ENCODE measurements at places on chromosomes 2 and 18. TPM values are rescaled to one million over a fixed set of nuclear protein-coding genes. Genes with fewer than 3 reads are reported as not detected.

- H3K27ac ChIP-seq, result no peak overlapping the region
- no peaks in the 10 kb centered on the region for H3K27me3 ChIP-seq
- H3K4me3 ChIP-seq, result no peak overlapping the region
- DNase-seq, result no peak
Observed at GRCh38 chr2:99960291-99960690, 182.1 kb downstream of the AFF3 start.

DNA sequence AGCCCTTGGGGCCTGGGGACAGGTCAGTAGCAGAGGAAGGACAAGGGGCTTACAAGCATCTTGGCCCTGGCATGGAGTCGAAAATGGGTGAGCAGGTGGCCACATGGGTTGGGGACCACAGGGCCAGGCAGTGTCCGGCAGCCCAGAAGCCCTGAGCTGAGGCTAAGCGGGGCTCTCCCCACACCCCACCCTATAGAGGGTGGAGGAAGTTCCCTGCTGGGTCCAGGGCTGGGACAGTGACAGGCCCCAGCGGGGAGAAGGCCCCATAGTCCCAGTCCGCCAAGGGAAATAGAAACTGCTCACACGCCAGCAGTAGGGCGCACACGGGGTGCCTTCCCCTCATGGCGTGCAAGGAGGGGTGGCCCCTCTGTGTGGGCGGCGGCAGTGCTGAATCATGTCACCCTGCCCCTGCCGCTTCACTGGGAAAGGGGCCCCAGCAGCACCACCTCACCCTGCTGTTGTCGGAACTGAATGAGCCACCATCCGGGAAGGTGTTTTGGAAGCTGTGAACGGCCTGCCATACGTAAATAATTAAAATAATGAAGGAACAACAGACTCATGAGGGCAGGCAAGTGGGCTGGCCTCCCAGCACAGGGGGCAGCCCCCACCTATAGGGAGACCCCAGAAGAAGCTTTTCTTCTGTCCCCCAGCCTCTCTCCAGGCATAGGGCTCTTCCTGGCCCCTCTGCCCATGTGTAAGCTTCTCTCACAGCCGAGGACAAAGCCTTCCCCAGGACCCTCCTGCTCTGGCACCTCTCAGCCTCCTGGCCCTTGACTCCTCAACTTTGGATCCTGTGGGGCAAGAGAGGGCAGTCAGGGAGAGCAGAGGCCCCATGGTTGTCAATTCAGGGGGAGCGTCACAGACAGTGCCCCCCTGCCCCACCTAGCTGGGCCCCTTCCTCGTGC, 12.7 kb upstream of the DUSP2 start:
- DNase-seq, result no peak
- H3K4me1 ChIP-seq, result no peaks in the 10 kb centered on the region
- H3K27ac ChIP-seq, result no peak overlapping the region
- H3K36me3 ChIP-seq, result no peaks in the 10 kb centered on the region
- H3K4me3 ChIP-seq, result no peak overlapping the region

- H3K4me1 ChIP-seq, result peaks cover 10% of the 10 kb centered on the region
- no peak overlapping the region for H3K27ac ChIP-seq
- no peak for DNase-seq
Observed at GRCh38 chr18:49648326-49648725, 86.5 kb downstream of the LIPG start.

- no peaks in the 10 kb centered on the region for H3K4me1 ChIP-seq
- no peaks in the 10 kb centered on the region for H3K27me3 ChIP-seq
- H3K27ac ChIP-seq, result no peak overlapping the region
- H3K4me3 ChIP-seq, result no peak overlapping the region
- no peak for DNase-seq
Observed at GRCh38 chr18:28916456-28916855, 739.5 kb upstream of the CDH2 start.

GRCh38 chr2:118913131-118913802, 28.7 kb upstream of the MARCO start:
- H3K36me3 ChIP-seq, result no peaks in the 10 kb centered on the region
- no peaks in the 10 kb centered on the region for H3K4me1 ChIP-seq
- H3K27ac ChIP-seq, result no peak overlapping the region

GRCh38 chr18:42611134-42611533, 504.4 kb downstream of the RIT2 start:
- no peaks in the 10 kb centered on the region for H3K4me1 ChIP-seq
- DNase-seq, result no peak
- H3K27ac ChIP-seq, result no peak overlapping the region
- H3K27me3 ChIP-seq, result no peaks in the 10 kb centered on the region
- H3K36me3 ChIP-seq, result no peaks in the 10 kb centered on the region

DNA sequence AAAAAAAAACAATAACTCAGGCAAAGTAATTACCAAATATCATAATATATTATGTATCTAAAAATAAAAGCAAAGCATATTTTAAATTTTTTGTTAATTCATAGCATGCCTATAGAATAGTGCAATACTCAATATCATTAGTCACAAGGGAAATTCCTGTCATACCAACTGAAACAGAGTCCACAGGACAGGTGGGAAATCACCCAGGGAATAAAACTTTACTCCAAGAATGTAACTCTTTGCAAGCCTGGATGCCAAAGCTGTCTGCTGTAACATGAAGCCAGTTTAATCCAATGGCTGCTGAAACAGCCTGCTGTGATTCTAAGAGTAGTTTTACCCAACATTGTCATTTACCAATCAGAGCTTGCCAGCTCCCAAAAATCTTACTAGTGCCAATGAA, 40.0 kb upstream of the SULT1C3 start:
- H3K27me3 ChIP-seq, result no peaks in the 10 kb centered on the region
- H3K36me3 ChIP-seq, result no peaks in the 10 kb centered on the region
- DNase-seq, result no peak
- no peaks in the 10 kb centered on the region for H3K4me1 ChIP-seq

DNA sequence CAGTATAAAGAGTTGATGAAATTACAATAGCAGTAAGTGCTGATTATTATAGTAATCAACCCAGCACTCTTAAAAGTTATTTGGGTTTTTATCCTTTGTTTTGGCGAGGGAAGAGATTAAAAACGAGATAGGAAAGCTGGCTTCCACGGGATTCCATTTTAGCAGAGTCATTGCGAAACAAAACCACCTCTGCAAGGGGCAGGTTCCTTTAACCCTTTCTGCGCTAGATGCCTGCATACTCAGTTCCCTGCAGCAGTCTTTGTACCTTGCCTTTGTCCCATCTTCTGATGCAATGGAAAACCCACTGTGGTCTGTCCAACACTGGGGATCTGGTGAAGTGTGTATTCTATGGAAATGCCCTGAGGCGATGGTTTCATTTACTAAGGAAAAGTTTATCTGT, 2.7 kb downstream of the YPEL5 start:
- no peak for DNase-seq
- H3K27me3 ChIP-seq, result no peaks in the 10 kb centered on the region
- no peak overlapping the region for H3K27ac ChIP-seq
- peaks cover 5% of the 10 kb centered on the region for H3K36me3 ChIP-seq
- no peak overlapping the region for H3K4me3 ChIP-seq

DNA sequence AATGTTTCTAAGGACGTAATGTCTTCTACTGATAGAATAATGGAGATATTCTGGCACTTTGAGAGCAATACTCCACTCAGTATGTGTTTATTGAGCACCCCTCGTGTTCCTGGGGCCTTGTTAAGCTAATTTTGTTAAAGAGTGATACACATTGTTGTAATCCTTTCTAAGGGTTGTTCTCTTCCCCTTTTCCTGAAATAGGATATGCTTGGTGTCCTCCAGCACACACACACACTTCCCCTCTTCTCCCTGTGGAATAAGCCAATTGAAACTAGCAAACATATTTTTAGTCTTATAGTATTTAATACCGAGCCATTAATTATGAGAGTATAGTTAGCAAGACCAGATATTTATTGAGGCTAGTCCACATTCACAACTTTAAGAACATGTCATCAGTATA, 114.1 kb downstream of the CRIM1 start:
- H3K27me3 ChIP-seq, result no peaks in the 10 kb centered on the region
- no peak overlapping the region for H3K27ac ChIP-seq
- H3K4me3 ChIP-seq, result no peak overlapping the region
- H3K4me1 ChIP-seq, result peaks cover 9% of the 10 kb centered on the region

DNA sequence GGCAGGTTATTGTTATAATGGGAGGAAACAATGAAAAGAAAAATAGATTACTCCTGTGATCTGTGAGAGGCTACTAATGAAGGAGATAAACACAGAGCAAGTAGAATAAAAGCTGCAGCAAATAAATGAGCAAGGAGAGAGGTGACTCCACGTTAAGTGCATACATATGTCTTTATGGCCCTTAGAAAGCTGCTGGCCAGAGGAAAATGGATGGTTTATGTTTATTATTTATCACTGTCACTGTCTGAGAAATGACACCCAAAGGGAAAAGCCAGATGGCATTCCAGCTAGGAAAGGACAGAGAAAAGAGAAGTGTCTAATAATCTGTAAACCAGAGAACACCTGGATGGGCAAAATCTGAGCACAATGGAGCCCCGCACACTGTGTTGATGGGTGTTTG, 122.9 kb upstream of the DDX18 start:
- H3K36me3 ChIP-seq, result no peaks in the 10 kb centered on the region
- no peak overlapping the region for H3K4me3 ChIP-seq
- H3K27ac ChIP-seq, result no peak overlapping the region
- H3K27me3 ChIP-seq, result no peaks in the 10 kb centered on the region

DNA sequence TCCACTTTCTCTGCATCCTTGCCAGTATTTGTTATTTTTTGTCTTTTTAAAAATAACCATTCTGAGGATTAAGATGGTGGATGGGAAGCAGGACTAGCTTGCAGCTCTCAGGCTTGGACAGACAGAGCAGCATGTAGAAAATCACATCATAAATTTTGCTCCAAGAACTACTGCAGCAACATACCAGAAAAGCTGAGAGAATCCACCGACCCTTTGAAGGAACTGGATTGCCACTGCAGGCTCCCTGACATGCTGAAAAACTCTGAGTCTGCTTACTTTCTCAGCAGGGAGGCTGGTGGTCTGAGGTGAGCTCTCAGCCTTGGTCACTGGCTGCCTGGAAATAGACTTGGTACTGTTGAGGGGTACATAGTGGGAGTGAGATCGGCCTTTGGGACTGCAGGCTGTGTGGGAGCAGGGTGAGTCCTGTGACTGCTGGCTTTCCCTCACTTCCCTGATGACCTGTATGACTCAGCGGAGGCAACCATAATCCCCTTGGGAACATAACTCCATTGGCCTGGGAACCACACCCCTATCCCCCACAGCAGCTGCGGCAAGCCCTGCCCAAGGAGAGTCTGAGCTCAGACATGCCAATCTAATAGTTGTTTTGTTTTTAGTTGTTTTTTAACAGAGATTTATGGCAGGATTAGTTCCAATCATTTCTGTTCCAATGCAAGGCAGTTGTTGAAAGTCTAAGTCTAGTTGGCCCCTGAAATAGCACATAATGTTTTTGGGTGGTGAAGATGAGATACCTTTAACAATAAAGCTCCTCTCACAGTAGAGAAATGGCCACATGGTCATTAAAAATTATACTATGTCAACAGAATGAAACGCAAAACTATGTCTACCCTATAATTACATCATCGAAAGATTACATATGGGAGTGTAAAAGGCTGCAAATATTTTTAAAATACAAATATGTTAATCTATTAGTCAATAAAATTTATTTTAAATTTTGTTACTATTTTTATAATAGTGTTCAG, 414.2 kb upstream of the CHAC2 start:
- H3K27me3 ChIP-seq, result no peaks in the 10 kb centered on the region
- no peaks in the 10 kb centered on the region for H3K4me1 ChIP-seq
- no peak overlapping the region for H3K4me3 ChIP-seq
- no peak overlapping the region for H3K27ac ChIP-seq

GRCh38 chr18:58144106-58144505, 100.1 kb downstream of the NEDD4L start:
- H3K4me1 ChIP-seq, result no peaks in the 10 kb centered on the region
- H3K27me3 ChIP-seq, result no peaks in the 10 kb centered on the region
- no peak overlapping the region for H3K4me3 ChIP-seq
- H3K27ac ChIP-seq, result no peak overlapping the region

DNA sequence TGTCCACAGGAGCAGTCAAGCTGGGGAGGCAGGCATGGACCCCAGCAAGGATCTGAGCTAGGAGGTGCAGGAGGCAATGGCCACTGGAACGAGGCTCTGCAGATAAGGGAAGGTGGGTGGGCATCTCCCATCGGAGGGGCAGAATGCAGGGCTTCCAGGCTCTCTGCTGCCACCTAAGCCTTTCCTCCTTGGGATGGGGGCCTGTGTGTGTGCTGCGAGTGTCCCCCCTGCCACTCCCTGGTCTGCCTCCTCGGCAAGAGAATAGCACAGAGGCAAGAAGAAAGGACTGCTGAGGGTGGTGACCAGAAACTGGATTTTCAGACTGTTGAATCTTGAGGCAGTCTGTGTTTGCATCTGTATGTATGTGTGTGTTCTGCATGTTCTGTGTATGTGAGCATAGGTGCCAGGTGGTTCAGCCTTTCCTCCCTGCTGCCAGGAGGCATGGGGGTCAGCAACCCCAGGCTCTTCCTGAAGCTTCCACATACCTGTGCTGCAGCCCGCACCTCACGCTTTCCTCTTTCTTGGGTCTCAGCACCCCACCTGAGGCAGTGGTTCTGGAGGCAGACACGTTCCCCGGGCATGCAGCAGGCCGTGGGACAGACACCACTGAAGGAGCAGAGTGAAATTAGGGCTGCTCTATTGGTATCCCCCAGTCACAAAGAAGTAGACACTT, 86.7 kb downstream of the EPAS1 start:
- no peak for DNase-seq
- H3K27ac ChIP-seq, result no peak overlapping the region
- H3K4me1 ChIP-seq, result peaks cover 20% of the 10 kb centered on the region
- H3K4me3 ChIP-seq, result no peak overlapping the region

DNA sequence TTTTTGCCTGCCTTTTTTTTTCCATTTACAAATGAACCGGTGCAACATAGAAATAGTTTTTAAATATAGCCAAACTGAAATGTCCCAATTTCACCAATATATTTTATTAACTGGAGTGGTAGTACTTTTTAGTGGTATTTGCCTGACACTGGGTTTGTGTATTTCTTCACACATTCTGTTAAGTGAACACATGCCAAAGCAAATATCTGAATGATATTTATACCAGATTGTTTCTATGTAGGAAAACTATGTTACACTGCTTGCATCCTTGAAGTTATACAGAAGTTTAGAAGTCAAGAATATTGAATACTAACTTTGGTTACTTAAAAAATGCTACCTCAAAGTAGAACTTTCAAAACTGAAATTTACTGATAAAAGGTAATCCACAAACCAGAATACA, 19.4 kb upstream of the ITPRID2 start:
- no peak for DNase-seq
- no peaks in the 10 kb centered on the region for H3K27me3 ChIP-seq
- no peak overlapping the region for H3K27ac ChIP-seq
- H3K4me3 ChIP-seq, result no peak overlapping the region
- H3K4me1 ChIP-seq, result peaks cover 7% of the 10 kb centered on the region

MC4R gene
- total RNA-seq, result not detected

SULT1C4 gene
- 8.8 TPM for total RNA-seq

ALPP gene
- not detected for total RNA-seq

SKA1 gene
- 0.74 TPM for total RNA-seq

ACVR1C gene
- total RNA-seq, result 6.6 TPM

LONRF2 gene
- total RNA-seq, result 9.6 TPM

Measured in vagina (tissue), 2 donors.